ENCODE measurements at places on chromosomes 5 and 9.
A peak's percentile ranks its signal among the peaks of the same experiment; 100 is the strongest.

- no peak for DNase-seq
Observed at GRCh38 chr9:37447111-37447510, 18.1 kb downstream of the ZBTB5 start.

GRCh38 chr5:169935762-169936161, 44.5 kb downstream of the INSYN2B start:
- no peak for DNase-seq

DNA sequence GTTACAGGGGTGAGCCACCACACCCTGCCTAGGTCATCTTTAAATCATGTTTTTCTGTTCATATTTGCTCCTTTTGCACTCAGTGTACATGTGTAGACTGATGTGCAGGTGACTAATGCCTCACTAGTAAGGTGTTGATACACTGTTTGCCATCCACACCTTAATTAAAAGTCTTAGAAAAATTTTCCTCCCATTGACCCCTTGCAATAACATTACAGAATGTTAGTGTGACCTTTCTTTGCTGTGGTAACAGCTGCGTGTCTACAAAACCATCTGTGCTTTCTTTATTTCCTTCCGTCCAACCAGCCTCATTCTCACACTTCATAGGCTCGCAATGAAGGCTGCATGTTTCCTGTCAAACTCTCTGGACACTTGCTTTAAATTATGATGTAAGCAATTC, 6.6 kb upstream of the CEMIP2 start:
- no peak for DNase-seq

- no peak for DNase-seq
Observed at GRCh38 chr5:13766236-13766635, 178.3 kb downstream of the DNAH5 start.

DNA sequence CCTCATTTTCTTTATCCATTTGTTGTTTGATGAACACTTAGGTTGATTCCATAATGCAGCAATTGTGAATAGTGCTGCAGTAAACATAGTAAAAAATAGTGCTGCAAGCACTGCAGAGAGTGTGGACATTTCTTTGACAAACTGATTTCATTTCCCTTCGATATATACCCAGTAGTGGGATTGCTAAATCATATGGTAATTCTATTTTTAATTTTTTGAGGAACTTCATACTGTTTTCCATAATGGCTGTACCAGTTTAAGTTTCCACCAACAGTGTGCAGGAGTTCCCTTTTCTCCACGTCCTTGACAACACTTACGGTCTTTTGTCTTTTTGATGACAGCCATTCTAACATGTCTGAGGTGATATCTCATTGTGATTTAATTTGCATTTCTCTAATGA, 138.2 kb upstream of the PLPPR1 start:
- no peak for DNase-seq

- DNase-seq = no peak
Observed at GRCh38 chr9:38083858-38084555, 15.0 kb upstream of the SHB start.

- no peak for DNase-seq
Observed at GRCh38 chr5:10583663-10584572, 20.0 kb downstream of the ANKRD33B start.

- no peak for DNase-seq
Observed at GRCh38 chr5:41629897-41630296, 119.5 kb upstream of the PLCXD3 start.

- DNase-seq = no peak
Observed at GRCh38 chr5:132530946-132531345, 12.4 kb downstream of the IL5 start.

GRCh38 chr5:11126844-11127243, 365.8 kb upstream of the DAP start:
- DNase-seq = no peak

- DNase-seq = no peak
Observed at GRCh38 chr9:3863111-3863528, 337.3 kb upstream of the RFX3 start.

GRCh38 chr5:94577466-94578245, 40.7 kb downstream of the KIAA0825 start:
- DNase-seq = no peak

DNA sequence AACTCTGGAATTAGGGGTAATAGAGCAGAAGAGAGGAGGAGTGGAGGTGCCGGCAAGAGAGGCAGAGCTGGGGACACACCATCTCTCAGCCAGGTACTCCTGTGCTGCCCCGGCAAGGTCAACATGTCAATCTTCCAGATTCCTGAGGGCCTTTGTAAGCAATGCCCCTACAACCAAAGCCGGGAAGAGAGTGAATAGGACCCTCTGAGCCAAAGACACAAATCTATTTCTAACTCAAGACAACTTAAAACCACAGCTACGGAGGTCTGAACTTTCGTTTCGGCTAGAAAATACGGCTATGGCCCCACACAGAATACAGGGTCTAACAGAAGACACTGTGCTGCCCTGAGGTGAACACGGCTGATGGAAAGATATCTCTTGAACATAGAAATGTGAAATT, 66.6 kb downstream of the SERINC5 start:
- no peak for DNase-seq

GRCh38 chr5:21688655-21689054, 1164.5 kb downstream of the CDH12 start:
- no peak for DNase-seq

- no peak for DNase-seq
Observed at GRCh38 chr5:68292316-68292715, 76.8 kb downstream of the PIK3R1 start.

GRCh38 chr9:14687042-14687719, 6.1 kb downstream of the ZDHHC21 start:
- no peak for DNase-seq

DNA sequence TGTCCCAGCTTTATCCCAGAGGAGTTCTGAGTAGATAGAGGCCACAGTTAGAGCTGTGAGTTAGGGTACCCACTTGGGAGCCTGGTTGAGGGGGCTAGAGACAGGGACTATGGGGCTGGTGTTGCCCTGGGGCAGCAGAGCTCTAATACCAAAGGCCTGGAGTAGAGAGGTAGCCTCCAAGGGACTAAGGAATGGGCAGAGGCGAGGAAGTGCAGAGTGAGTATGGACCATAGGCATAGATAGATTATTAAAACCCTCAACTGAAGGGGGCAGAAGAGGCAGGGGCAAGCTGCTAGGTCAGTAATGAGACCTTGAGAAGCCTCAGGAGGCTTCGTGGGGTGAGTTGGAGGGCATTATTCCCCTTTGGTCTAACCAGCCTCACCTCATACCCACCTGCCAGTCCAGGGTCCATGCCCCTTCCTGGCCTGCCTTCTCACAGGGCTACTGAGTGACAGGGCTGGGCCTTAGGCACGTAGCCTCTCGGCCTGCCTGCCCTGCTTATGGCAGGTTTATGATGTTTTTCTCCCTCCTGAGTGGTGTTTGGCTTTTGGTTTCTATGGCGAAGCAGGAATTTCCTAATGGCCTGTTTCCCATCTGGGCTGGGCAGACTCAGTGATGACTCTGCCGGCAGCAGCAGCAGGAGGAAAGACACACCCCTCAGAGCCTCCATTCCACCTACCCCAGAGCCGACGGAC, 8.0 kb downstream of the PDLIM4 start:
- DNase-seq = peak; percentile 84

DNA sequence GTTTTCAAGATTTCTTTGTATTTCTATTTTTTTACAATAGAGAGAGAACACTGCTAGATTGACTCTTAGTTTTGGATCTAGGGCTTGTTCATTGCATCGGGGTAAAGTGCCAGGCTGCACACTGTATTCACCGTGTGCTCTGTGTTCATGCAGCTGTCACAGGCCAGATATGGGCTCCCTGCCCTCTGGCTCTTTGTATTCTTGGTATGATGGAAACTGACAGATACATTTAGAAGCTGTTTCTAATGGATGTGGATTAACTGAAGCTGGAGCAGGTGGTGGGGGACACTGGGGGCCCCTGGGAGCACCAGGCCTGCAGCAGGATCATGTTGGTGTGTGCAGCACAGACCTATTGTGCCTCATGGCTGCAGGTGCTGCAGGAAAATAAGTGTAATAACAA, 28.0 kb downstream of the SLC36A1 start:
- DNase-seq = no peak

DNA sequence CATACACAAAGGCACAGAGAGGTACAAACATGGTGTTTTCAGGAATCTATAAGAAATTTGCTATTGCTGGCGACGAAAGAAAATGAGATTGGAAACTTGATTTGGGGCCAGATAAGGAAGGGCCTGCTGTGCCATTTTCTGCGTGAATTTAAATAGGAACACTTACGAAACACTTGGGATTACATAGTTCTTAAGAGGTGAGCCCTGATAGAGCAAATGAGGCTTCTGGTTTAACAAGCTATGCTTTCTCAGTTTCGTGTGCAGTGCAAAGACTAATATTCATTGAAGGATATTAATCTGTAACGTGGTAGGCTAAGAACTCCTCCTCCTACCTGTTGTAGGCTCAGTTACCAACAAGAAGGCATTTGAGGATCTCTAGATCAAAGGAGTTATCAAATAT, 93.1 kb downstream of the CDK5RAP2 start:
- DNase-seq = no peak

- DNase-seq = no peak
Observed at GRCh38 chr5:122702524-122702875, 72.4 kb upstream of the SNX2 start.

GRCh38 chr9:109538346-109538745, 40.2 kb upstream of the PTPN3 start:
- DNase-seq = peak; percentile 39

GRCh38 chr5:122142480-122143164, 13.3 kb downstream of the ZNF474 start:
- DNase-seq = no peak

DNA sequence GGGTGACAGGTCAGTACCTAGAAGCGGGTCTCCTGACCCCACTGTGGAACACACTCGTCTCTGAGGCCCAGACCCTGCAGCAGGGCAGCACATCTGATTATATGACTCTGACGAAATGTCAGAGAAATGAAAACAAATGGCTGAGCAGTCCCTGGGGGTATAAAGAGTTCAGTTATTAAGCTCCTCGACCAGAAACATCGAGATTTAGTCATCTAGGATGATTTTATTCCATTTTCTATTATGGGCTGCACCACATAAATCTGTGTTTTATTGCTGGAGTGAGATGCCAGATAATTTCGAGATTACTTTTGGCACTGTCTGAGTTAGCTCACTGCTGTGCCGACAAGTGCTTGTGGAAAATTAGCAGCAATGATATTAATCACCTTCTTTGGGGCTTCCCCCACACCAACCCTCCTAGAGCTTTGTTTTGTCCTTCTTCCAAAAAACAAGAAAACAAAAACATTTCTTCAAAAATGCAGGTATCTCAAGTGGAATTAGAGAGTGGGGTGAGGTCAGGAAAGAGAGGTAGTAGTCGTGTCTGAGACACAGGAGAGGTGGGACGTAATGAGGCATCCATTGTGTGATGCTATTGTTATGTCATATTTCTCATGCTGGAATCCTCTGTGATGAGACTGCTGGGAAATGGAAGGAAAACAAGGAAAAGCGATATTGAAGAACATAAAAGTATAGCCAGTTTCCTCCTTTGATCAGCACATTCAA, 495.5 kb downstream of the DMAC1 start:
- DNase-seq = peak; percentile 21

DNA sequence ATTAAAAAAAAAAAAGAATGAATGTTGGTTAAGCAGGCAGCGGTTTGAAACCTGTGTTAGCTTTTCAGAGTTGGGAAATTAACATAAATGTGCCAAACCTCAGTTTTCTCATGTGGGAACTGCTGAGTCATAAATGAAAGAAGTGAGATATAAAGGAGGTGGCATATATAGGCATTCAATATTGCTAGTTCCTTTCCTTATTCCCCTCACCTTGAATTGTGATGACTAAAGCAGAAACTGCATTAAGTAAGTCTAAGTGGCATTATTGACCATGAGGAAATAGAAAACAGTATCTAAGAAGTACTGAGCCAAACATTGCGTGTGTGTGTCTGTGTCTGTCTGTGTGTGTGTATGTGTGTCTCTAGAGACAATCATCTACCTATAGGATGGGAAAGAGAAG, 691.2 kb downstream of the TLR4 start:
- no peak for DNase-seq

DNA sequence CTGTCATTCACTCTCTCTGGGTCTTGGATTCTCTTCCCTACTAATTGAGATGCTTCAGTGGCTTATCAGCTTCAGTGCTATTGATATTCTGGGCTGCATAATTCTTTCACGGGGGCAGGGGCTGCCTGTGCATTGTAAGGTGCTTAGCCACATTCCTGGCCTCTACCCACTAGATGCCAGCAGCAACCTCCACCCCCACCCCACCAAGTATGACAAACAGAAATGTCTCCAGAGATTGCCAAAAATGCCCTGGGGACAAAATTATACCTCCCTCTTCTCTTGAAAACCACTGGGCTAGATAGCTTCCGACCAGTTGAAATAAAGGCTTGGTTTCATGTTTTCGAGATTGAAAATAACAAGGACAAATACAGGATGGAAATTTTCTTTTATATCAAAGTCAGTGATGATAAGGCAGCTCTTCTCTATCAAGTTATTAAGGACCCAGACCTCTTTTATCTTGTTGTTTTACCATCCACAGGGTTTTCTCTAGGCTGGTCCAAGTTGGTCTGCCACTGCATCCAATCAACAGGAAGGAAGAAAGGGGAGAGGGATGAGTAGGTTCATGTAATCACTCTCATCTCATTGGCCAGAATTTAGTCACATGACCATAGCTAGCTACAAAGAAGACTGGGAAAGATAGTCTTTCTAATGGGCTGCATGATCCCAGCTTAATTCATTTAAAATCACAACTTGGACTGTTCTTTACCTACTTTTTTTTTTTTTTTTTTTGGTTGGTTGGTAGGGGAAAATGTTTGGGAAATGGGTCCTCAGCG, 92.1 kb upstream of the RANBP3L start:
- DNase-seq = no peak

DNA sequence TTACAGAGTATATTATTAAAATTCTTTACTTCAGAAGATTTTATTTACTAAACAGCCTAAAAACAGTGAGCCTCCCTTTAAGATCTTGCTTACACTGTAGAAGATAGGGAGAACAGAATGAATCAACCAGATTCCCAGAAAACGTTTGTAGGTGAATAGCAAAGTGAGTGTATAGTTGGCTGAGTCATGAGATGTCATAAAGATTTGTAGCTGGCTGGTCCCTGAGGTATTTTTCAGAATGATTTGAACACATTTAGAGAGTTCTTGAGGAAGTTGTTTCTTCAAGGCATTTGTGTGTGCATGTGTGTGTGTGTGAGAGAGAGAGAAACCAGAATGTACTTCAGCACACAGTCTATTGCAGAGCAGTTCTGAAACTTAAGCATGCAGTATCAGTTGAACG, 159.4 kb upstream of the PRR16 start:
- DNase-seq = no peak

DNA sequence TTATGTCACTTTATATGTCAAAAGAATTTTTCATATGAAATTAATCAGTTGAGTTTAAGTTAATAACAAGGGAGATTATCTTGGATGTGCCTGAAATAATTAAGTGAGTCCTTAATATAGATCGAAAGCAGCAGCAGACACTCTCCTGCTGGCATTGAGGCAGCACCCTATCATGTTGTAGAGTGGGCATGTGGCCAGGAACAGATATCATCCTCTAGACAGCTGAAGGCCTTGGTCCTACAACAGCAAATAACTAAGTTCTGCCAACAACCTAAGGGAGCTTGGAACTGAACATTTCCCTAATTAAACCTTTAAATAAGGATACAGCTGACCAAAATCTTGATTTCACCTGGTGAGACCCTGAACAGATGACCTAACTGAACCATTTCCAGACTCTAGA, 25.8 kb upstream of the UGT3A1 start:
- no peak for DNase-seq
